ENCODE measurements at places on chromosomes 7 and 10.
A peak's percentile ranks its signal among the peaks of the same experiment; 100 is the strongest.

DNA sequence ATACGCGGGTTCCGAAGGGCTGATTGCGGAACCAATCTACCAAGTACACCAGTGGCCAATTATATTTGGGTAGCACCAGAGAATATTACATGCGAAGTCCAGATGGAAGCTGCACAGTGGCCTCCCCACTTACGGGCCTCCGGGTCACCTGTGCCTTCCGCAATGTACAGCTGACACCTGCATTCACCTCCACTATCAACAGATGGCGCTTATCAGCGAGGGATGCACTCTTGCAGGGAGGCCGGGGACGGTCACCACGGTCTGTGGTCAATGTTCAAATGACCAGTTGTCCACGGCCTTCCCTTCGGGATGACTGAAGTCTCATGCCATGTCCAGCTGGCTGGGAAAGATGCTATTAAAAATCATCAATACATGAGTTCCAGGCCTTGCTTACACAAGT is 47.6 kb downstream of the SLIT1 start:
- peak; percentile 56 for DNase-seq

GRCh38 chr10:14074062-14074884 is 256.5 kb downstream of the FRMD4A start:
- peak; percentile 57 for DNase-seq

DNA sequence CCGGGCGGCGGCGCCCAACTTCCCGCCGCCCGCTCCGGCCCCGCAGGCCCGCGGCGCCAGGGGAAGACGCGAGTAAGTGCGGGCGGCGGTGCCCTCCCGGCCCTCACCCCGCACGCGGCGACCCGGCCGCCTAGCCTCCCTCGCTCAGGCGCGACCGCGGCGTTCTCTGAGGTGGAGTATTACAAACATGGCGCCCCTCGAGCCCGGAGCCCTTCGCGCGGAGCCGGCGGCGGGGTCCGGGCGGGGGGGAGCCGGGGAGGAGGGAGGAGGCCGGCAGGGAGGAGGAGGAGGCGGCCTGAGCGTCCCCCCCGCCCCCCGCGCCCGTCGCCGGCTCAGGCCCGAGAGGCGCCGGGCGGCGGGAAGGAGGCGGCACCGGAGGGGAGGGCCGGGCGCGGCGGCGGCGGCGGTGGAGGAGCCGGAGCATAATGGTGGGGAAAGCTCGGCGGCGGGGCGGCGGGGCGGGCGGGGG is at the start of gene ZMYND11:
Gene ZMYND11 (plus strand): TSS at position 324 of the 469 bp plus-strand sequence. CDS start 44,558 bp downstream, outside the sequence.
- DNase-seq, result peak; percentile 72

DNA sequence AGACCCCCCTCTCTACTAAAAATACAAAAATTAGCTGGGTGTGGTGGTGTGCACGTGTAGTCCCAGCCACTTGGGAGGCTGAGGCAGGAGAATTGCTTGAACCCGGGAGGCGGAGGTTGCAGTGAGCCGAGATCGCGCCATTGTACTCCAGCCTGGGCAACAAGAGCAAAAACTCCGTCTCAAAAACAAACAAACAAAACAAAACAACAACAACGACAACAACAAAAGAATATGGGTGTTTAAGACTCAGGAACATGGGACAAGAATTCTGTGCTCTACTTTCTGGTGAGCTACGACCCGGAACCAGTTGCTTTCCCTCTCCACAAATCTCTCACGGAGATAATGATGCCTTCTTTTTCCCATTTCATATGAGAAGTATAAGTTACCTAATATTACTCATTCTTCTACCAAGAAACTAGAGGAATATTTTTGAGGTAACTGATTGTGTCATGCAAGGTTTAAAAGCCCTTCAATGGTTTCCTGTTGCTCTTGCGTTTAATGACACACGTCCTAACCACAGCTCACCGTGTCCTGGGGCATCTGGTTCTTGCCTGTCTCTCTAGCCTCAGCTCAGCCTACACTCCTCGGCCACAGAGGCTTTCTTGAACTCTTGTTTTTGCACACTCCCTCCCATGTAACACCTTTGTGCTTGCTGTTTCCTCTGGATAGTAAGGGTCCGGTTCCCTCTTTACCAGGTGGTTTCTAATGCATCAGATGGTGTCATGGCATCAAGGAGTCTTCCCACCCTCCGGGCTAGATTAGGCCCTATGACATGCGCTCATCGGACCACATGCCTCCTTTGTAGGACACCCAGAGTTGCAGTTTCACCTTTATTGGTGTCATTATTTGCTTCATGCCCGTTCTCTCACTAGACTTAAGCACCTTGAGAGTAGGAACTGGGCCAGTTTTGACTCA is 67.5 kb downstream of the PFKFB3 start:
- DNase-seq, result no peak

- no peak for DNase-seq
Observed at GRCh38 chr10:112902730-112903129, 47.3 kb upstream of the TCF7L2 start.

- no peak for DNase-seq
Observed at GRCh38 chr10:112360308-112361270, 13.3 kb upstream of the ACSL5 start.

GRCh38 chr10:69781576-69781975 is 20.1 kb upstream of the COL13A1 start:
- DNase-seq, result no peak

- DNase-seq, result no peak
Observed at GRCh38 chr10:126110489-126111180, 214.3 kb downstream of the FANK1 start.

DNA sequence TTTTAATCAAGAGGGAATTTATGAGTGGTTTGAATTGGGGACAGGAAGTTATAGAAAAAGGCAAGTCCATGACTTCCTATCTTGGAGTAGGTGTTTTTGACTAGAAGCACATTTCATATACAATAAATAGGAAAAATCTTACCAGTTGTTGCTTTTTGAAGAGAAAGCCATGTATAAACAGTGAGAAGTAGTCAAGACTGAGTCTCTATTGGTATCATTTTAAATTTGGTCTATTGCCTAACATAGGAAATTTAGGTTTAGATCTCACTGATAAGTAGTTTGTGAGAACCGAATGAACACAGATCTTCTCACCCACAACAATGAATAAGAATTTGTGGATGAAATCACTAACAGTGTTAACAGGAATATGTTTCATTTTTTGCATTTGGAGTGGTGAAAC is 387.2 kb downstream of the BBS9 start:
- DNase-seq, result no peak

DNA sequence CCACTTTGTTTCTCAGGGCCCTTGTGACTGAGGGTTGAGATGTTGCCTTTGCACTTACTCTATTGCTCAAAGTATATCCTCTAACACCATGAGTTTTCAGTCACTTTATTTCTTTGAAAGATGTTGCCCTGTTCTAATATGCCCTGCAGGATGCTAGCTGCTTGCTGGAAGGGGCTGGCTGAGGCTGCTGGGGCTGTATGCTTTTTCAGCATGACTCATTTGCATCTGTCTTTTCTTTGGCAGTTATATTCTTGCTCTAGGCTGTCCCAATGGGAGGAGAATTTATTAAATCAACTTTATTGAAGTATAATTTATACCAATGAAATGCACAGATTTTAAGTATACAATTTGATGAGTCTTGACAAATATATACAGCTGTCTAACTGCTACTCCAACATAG is 157.7 kb downstream of the PLPP4 start:
- no peak for DNase-seq

GRCh38 chr10:31345886-31346285 is 26.9 kb downstream of the ZEB1 start:
- DNase-seq, result no peak

GRCh38 chr10:14674376-14675050 is 100.2 kb downstream of the FAM107B start:
- peak; percentile 83 for DNase-seq

GRCh38 chr7:78395298-78396036 is 596.9 kb downstream of the PHTF2 start:
- DNase-seq, result no peak

DNA sequence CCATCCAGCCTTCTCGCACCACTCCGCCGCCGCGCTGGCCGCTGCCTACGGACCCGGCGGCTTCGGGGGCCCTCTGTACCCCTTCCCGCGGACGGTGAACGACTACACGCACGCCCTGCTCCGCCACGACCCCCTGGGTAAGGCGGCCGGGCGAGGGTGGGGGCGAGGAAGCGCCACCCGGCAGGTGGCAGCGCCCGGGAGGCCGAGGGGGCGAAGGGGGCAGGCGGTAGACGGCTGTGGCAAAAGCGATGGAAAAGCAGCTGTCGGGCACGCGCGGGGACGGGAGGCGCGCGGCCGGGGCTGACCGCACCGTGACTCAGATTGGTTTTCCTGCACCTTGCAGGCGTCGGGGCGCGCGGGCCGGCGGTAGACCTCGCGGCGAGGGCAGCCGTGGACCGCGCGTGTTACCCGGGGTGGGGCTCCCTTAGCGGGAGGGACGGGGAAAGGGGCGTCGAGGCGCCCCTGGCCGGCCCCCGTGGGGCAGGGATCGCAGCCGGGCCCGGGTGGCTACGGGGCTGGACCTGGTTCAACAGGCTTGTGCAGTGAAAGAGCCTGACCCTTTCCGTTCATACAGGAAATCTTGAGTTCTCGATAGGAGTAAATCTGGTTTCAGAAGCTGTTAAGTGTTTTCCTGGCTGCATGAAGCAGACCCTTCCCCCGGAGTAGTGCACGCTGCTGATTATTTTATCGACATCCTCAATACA is 608 bp downstream of the HHEX start:
- DNase-seq, result no peak
